ENCODE measurements at places on chromosomes 12 and 14.

GRCh38 chr12:82474798-82475184 lies 116.5 kb downstream of the METTL25 start:
- no peak for DNase-seq

DNA sequence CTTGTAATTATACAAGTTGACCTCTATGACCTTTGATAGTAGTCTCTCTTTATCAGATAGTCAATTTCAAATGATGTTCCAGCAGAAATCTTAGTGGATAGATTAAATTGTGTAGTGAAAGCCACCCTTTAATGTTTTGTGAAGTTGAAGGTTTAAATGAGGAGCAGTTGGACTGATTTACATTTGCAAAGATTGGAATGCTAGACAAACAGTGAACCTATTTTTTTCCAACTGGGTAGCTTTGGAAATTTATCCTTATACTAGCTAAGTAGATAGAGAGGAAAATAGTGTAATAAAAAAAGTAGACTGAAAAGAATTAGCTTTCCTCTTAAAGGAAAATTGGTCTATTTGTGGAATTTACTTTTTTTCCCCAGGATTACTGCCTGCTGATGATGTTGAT lies 53.7 kb downstream of the LMO3 start:
- no peak for DNase-seq

DNA sequence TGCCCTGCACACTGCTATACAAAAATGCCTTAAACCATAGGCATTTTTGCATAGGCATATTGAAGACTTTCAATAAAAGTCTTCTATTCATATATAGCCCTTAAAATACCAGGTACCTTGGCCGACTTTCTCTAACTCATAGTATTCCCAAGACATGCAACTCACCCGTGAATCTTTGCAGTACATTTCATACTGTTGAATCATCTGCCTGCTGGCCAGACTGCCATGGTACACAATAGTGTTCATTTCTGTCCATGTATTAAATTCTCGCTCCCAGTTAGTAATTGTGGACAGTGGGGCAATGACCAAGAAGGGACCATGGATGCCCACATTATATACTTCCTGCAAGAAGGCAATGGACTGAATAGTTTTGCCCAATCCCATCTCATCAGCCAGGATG lies 24.3 kb upstream of the SUPT16H start:
- DNase-seq = no peak

- no peak for DNase-seq
These were observed 30.4 kb upstream of the PLEKHG6 start for GRCh38 chr12:6280053-6280469.

DNA sequence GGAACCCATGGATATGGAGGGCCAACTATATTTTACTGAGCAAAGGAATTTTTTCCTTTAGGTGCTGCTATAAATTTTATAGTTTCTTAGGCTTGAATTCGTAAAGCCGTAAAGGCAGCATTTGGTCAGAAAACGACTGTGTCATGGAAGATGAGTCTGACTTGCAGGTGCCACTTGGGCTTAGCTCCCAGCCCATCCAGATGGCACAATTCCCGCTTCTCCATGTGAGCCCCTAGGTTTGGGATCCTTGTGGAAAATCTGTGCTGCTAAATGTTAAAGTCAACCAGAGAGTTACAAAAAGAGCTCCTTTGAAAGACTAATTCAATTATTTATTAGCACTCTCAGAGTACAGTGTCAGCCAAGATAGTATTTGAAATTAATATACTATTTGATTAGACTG lies 120.1 kb upstream of the NPAS3 start:
- DNase-seq = no peak

DNA sequence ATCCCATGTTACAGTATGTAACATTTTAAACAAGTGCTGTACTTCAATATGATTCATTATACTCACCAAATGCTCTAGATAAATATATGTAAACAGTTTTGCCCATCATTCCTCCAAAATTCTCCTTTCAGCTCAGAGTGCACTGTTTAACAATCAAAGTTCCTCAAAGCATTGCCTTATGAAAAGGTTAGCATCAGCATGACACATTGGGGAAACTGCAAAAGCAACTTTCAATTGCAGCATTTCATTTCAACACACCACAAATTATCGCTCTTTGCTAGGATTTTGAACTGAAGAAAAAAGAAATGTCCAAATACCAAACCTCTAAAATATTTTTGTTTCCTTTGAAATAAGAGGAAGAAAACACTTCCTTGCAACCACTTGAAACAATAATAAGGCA lies 413.2 kb downstream of the FLRT2 start:
- no peak for DNase-seq

- DNase-seq = no peak
These were observed 144.7 kb downstream of the ALX1 start for GRCh38 chr12:85424581-85425348.
